ENCODE measurements at places on chromosomes 7 and 10. TPM values are rescaled to one million over a fixed set of nuclear protein-coding genes. Genes with fewer than 3 reads are reported as not detected.

The RPA3 gene
- total RNA-seq, result 25.4 TPM

The GRM3 gene
- total RNA-seq, result not detected

The CYP2E1 gene
- total RNA-seq, result 1.2 TPM

The TMEM229A gene
- 0.17 TPM for total RNA-seq

The GOLGA7B gene
- total RNA-seq, result 0.52 TPM

The DDC gene
- total RNA-seq, result not detected

The SLF2 gene
- 90.9 TPM for total RNA-seq

The DYNC1I1 gene
- total RNA-seq, result 1.5 TPM

The TEX47 gene
- not detected for total RNA-seq

Data from spleen (tissue), 13 donors.